GM13976 (cell line): ENCODE measurements at places on chromosomes 1 and 21.

- no peak for DNase-seq
Measured at GRCh38 chr1:223761411-223761810, 49.1 kb downstream of the CAPN2 start.

- DNase-seq: no peak
Measured at GRCh38 chr1:91710261-91710660, 175.7 kb downstream of the TGFBR3 start.

DNA sequence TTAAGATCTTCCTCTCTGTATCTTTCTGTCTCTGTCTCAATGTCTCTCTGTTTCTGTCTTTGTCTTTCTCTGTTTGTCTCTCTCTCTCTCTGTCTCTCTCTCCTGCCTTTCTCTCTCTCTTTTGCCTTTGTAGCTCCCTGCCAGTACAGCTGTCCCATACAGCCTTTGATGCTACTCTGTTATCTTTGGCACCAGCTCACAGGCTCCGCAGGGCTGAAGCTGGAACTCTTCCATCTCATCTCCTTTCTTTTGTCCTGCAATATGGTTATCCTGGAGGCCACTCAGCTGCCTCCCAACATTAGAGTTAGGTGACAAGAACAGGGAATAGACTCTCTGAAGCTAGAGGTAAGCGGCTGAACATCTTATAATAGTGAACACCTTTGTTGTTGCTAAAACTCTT is 354.3 kb upstream of the NEGR1 start:
- no peak for DNase-seq

DNA sequence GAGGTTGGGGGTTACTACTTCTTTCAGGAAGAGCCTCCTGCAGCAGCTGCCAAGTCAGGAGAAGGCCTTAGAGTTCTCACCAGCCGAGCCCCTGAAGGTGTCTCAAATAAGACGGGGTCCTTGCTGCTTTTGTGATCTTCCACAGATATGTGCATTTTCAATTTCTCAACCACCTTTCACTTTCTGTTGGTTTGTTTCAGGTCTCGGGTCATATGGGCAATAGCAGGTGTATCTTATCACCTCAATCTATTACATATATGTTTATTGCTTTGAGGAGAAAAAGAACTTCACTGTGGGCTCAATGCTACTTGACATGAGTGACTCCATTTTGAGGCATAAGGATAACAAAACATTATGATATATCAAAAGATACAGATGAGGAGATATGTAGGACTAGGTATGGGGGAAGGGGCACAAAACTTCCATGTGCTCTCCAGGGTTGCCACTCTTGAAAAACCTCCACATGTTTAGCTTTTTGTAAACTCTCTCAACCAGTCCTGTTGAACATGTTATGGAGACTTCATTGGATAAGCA is 1171.4 kb upstream of the ADGRL2 start:
- no peak for DNase-seq

GRCh38 chr21:33843216-33843615 is 72.4 kb downstream of the ATP5PO start:
- no peak for DNase-seq

GRCh38 chr1:180609643-180610555 is 21.9 kb upstream of the XPR1 start:
- DNase-seq: no peak

DNA sequence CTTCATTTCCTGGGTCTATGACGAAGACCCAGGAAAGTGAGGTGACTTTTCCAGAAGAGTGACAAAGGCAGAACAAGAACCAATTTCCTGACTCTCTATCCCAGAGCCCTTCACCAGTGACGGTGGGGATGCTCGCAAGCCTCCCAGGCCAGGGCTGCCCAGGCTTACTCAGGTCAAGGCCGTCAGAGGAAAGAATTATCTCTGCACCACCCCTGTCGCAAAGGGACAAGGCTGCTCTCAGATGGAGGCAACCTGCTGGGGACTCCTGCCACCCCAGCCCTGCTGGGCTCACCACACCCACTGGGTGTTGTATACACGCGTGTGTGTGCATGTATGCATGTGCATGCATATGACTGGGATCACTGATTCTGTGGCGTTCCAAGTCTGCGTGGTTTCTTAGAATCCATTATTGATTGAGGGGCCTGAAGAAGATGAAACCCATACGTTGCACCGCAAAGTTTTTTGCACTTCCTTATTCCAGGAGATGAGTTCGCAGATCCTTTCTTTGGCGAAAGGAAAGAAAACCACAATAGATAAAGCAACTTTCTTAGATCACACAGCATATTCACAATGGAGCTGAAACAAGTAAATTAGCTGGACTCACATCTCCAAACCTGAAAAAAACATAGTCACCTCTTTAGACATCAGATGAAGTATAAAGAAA is 255.8 kb downstream of the RHOU start:
- no peak for DNase-seq

- no peak for DNase-seq
Measured at GRCh38 chr1:30694280-30695175, 28.9 kb downstream of the MATN1 start.

DNA sequence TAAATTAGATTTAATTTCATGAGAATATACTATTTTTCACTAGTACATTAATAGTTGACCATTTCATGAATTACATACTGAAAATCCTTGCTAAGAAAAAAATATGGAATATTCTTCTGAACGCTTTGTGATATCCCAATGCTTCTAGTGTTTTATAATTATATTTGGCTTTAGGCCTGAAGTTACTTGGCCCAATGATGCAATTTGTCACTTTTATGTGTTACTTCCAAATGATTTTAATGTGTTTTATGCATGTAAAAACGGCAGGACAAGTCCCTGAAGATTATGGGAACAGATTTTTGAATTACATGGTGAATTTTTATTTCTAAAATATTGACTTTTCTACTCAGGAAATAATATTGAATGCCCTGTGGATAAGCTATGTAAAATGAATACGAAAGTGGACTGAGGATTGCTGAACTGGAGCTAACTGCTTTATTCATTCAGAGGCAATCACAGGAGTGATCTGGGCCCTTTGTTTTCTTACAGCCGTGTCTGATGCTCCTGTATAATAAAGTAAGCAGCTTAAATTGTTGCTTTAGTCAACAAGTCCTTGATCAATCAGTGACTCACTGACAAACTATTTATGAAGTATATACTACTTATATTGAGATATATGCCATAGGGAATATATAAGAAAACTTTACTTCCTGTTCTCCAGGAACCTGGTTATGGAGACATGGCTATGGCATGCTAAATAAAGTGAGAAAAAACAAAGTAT is 543.0 kb upstream of the RGS18 start:
- DNase-seq: no peak

GRCh38 chr21:31991356-31992331 is 118.8 kb downstream of the HUNK start:
- DNase-seq: no peak

GRCh38 chr1:10839188-10839770 is 42.8 kb upstream of the CASZ1 start:
- no peak for DNase-seq

DNA sequence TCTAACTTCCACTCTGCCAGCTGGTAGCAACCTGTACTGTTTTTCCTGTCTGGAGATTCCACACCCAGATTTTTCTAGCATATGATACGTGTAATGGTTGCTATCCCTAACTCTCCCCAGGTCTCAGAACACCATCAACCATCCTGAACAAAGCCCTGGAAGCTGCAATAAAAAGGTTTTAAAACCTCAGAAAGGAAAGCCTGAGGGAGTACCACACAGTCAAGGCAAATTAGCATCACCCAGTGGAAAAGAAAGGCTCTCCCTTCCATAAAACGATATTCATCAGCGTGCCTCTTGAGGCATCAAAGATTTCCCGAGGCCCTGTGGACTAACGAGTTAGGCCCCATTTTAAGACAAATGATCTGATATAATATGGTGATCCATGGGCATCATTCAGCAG is 421.0 kb downstream of the ADGRL2 start:
- DNase-seq: no peak

GRCh38 chr1:110667776-110668175 is 7.0 kb downstream of the KCNA3 start:
- no peak for DNase-seq

DNA sequence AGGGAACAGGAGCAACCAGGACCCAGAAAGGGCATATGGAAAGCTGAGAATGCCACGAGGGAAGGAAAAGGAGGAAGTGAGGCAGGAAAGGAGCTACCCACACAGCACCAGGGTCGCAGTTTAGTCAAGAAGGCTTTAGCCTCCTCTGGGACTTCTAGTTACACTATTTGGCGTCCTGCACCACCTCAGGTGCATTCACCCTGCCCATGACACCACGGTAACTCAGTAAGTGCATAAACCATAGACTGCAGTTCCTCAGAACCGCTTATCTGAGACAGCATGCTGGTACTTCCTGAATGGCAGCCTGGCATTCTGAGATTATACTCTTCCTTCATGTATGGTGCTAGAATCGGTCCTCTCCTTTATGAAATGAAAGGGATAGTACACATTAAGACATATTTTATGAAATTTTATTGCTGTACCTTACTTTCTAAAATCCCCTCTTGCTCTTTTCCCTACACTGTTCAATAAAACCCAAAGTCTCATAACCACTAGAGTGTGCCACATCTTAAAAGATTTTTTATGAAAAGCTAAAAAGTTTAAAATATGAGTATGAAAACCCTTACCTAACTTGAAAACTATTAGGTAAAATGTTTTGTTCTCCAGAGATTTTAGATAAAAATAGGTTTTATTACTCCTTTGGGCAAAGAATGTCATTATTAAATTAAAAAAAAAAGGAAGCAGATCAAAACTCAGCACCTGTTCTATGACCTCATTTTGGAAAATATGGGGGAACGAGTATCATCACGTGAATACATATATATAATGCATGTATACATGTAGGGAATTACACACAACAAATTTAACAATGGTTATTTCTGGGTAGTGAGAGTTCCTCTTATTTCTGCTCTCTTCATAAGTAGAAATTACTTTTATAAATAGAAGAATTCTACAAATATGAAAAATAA is 67.3 kb downstream of the VAV3 start:
- DNase-seq: no peak

- DNase-seq: no peak
Measured at GRCh38 chr1:95171270-95172245, 54.4 kb downstream of the TLCD4 start.

DNA sequence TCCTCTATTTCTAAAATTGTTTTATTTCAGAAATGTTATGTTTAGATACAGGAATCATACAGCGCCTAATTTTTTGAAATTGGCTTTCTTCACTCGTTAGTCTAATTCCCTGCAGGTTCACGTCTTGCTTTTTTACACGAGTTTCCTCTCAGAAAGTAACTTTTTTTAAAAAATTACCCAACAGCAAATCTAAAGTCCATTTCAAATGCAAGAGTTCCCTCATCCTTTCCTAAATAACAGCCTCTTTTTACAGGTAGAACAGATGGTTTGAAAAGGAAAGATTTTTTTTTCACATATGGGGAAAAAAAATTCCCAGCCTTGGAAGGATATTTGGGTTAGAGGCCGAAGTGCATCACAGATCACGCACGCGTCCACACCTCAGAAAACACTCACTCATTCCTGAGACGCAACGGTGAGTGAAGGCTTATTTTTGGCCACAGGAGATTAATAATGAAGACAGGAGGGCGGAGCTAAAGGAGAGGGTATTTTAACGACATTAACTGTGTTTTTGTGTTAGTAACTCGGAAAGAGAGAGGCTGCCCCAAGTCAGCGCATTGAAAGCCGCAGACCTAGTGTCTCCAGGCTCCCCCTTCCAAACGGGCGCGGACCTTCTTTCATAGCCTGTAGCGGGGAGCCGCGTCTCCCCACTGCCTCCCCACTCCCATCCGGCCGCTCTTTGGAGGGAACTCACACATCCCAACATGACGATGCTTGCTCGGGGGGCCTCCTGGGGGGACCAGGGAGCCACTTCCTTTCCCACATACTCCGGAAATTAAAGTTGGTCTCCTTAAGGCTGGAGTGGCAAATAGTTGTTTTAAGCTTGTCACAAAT is 969 bp upstream of the RIPK4 start:
- peak; percentile 34 for DNase-seq

DNA sequence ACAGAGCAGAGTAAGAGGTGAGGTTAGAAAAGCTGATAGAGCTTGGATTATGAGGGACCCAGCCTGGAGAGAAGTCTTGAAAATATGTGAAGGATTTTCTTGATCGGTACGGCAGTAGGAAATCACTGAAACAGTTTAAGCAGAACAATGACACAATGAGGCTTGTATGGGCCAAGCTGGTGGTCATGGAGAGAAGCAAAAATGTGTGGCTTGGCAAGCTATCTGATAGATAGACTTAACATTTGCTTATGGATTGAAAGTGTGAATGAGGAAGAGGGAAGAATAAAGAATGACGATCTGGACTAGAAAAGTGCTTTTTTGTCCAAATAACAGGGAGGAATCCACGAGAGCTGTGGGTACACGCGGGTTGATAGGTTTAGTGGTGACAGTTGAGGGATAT is 15.4 kb upstream of the XPR1 start:
- no peak for DNase-seq

DNA sequence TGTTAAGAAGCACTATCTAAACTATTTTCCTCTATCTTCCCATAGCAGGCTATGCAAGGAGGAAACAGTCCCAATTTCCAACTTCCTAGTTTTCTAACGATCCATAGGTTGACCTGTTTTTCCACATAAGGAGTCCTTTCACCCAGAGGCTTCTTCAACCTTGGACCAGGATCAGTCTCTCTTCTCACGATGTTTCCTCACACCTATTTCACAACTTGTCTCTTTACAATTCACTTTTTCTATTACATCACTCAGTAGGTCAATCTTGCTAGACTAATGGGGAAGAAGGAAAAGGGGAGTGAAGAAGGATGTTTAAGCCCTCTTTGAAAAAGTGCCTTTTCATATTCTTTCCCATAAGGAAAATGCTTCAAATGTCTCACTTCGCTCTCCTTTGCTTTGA is 15.9 kb downstream of the PALMD start:
- DNase-seq: no peak

DNA sequence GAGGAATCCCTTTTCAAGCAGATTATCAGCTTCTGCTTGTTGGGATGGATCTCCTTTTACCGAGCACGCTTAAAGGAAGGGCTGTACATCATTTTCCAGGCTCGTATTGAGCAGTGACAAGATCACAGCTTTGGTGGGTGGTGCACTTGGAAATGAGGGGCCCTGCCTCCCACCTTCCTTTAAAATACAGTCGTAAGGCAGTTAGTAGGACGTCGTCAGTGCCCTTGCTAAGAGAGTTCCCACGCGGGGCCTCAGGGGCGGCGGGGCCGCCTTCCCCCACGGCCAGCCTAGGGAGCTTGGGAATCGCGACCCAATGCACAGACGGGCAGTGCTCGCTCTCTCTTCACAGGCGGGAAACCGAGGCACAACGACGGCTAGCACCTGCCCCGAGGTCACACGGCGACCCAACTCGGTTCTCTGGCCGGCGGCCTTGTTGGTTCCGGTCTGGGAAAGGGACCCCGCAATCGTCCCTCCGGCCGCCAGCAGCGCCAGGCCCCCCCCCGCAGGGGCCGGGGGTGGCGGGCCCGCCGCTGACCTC is 58.6 kb downstream of the H3-3A start:
- DNase-seq: no peak
